ENCODE measurements at places on chromosomes 4 and X. TPM values are rescaled to one million over a fixed set of nuclear protein-coding genes. Genes with fewer than 3 reads are reported as not detected.

DNA sequence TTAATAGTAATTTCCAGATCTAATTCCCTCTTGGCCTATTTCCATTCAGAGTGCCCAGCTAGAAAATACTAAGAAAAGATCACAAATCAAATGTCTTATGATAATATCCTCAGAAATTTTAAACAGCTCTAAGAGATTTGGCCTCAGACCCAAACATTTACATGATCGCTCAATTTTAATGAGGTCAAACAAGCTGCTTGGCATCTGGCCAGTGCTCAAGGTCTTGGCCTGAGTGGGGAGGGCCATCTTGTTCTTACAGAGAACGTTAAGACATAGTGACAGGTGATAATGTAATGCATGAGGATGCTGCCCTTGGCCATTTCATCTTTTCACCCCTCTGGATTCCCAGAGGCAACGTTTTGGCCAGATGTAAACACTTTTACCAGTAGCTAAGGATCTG lies 159.2 kb upstream of the SLC7A11 start:
- H3K36me3 ChIP-seq = no peaks in the 10 kb centered on the region
- H3K4me3 ChIP-seq = no peak overlapping the region
- no peak overlapping the region for H3K27ac ChIP-seq
- no peak for DNase-seq
- no peaks in the 10 kb centered on the region for H3K27me3 ChIP-seq
- H3K4me1 ChIP-seq = no peaks in the 10 kb centered on the region

DNA sequence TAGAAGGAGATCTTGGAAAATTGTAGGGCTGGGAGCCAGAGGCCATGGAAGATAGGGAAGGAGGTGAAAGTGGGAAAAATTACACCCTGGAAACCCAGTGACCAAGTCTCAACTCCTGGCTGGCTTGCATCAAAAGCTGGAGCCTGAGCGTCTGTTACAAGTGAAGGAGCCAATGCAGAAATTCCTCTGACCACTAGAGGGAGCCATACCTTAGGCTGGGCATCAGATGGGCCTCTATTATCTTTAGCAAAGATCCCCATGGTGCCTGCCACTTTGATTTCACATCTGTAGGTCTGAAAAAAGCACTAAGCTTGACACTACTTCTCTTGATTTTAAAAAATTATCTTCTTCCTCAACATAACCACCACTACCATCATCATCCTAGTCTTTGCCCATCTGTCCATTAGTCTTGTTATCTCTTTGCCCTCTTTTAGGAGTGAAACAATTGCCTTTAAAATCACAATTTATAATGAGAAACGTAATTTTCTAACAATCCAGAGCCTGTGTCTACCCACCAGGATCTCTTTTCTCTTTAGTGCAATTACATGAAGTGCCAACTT lies 62.9 kb downstream of the ANAPC4 start:
- H3K4me1 ChIP-seq = no peaks in the 10 kb centered on the region
- peak; percentile 88 for DNase-seq
- no peak overlapping the region for H3K4me3 ChIP-seq
- no peak overlapping the region for H3K27ac ChIP-seq
- H3K36me3 ChIP-seq = no peaks in the 10 kb centered on the region
- H3K27me3 ChIP-seq = no peaks in the 10 kb centered on the region

The MAGED4 gene
- total RNA-seq = not detected

The FAM149A gene
- 0.33 TPM for total RNA-seq

The TLR8 gene
- not detected for total RNA-seq

The CCDC158 gene
- total RNA-seq = not detected

DNA sequence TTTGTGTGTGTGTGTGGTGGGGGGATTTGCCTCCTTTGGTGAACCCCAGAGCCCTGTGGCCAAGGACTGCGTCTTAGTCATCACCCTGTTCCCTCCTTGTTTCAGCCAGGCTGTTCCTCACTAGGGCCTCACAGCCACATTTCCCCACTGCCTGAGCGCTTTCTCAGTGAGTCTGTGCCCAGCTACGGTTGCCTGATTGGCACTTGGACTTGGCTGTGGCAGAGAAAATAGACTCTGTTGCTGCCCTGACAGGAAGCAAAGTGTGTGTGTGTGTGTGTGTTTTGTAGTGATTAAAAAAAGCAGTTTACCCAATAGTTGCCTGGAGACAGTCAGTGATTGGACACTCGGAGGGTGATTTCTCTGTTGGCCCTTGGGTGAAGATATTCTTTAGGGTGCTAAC lies 113.0 kb downstream of the UCHL1 start:
- DNase-seq = no peak
- H3K27me3 ChIP-seq = peaks cover 3% of the 10 kb centered on the region
- H3K4me3 ChIP-seq = no peak overlapping the region
- no peaks in the 10 kb centered on the region for H3K36me3 ChIP-seq
- H3K4me1 ChIP-seq = no peaks in the 10 kb centered on the region

- no peak for DNase-seq
- H3K4me3 ChIP-seq = no peak overlapping the region
- no peak overlapping the region for H3K27ac ChIP-seq
- H3K36me3 ChIP-seq = no peaks in the 10 kb centered on the region
- no peaks in the 10 kb centered on the region for H3K4me1 ChIP-seq
- H3K27me3 ChIP-seq = no peaks in the 10 kb centered on the region
Observed at GRCh38 chr4:98746530-98746929, 88.1 kb upstream of the TSPAN5 start.

- no peak for DNase-seq
- no peaks in the 10 kb centered on the region for H3K36me3 ChIP-seq
- H3K4me1 ChIP-seq = no peaks in the 10 kb centered on the region
Observed at GRCh38 chr4:22192084-22192511, 243.5 kb upstream of the KCNIP4 start.

- peaks cover 2% of the 10 kb centered on the region for H3K36me3 ChIP-seq
- no peak overlapping the region for H3K27ac ChIP-seq
- peaks cover 20% of the 10 kb centered on the region for H3K4me1 ChIP-seq
Observed at GRCh38 chrX:55702671-55703070, 14.9 kb upstream of the RRAGB start.

DNA sequence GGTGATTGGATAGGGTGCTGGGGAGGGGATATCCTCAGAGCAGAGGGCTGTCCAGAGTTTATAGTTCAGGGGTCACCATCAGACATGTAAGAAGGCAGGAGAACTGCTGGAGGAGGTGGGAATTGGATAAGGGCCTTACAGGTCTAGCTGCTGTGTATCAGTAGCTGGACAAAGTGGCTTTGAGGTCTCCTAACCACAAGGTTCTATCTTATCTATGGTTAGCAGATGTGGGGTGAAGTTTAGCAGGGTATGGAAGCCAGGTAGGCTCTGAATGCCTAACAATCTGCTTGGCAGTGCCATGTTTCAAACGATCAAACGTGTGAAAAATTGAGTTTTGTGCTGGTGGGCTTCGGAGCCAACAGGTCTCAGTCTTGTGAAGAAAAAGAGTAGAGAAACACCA lies 32.1 kb upstream of the MAGEA8 start:
- H3K36me3 ChIP-seq = no peaks in the 10 kb centered on the region
- H3K4me1 ChIP-seq = no peaks in the 10 kb centered on the region
- H3K27me3 ChIP-seq = peaks cover 12% of the 10 kb centered on the region
- no peak overlapping the region for H3K27ac ChIP-seq
- no peak overlapping the region for H3K4me3 ChIP-seq
- DNase-seq = no peak

The KCNIP4 gene
- total RNA-seq = not detected

- no peaks in the 10 kb centered on the region for H3K4me1 ChIP-seq
- no peaks in the 10 kb centered on the region for H3K36me3 ChIP-seq
- H3K27ac ChIP-seq = no peak overlapping the region
- no peak overlapping the region for H3K4me3 ChIP-seq
Observed at GRCh38 chrX:35711281-35711680, 86.9 kb upstream of the MAGEB16 start.

GRCh38 chr4:43394976-43395375 lies 502.5 kb downstream of the GRXCR1 start:
- no peaks in the 10 kb centered on the region for H3K36me3 ChIP-seq
- no peaks in the 10 kb centered on the region for H3K4me1 ChIP-seq
- no peak for DNase-seq
- no peak overlapping the region for H3K4me3 ChIP-seq

Measured in activated CD4-positive, alpha-beta T cell treated with anti-CD3 and anti-CD28 coated beads, Interleukin-2, amount 10 ng/mL, durations not matched to agents 24 days and 14 days (primary cell).